Tongue (tissue), 3 donors: ENCODE measurements at places on chromosomes 13 and 19.

DNA sequence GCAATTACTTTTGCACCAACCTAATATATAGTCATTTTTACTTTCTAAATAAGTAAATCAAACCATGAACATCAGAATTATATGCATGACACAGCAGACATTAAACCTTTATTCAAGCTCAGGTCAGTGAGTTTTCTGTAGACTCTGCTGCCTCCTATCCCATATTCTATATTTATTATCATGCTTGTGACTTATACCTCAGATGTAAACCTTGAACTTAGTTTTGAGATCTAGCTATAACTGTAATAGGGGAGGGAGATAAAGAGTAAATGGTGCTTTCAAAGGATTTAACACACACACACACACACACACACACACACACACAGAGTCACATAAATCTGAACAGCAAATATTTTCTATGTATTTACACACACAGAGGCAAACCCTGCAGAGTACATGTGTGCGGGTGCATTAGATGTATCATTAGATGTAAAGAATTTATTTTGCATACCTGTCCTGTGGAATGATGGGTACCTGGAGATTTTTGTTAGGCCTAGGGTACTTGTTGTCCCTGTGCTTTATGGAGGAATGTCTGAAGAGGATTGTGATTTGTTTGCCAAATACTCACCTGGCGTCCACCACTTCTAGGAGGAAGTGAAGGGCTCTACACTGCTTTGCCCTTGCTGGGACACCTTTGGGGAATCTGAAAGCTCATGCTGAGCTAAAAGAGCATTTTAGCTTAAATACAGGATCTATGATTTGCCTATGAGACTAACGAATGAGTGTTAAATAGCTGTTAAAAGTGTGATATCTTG, 521.9 kb downstream of the KLF5 start:
- no peak for DNase-seq

- no peak for DNase-seq
Observed at GRCh38 chr13:75339635-75340374, 142.2 kb downstream of the TBC1D4 start.

- no peak for DNase-seq
Observed at GRCh38 chr13:96992633-96993032, 1.6 kb downstream of the OXGR1 start.

DNA sequence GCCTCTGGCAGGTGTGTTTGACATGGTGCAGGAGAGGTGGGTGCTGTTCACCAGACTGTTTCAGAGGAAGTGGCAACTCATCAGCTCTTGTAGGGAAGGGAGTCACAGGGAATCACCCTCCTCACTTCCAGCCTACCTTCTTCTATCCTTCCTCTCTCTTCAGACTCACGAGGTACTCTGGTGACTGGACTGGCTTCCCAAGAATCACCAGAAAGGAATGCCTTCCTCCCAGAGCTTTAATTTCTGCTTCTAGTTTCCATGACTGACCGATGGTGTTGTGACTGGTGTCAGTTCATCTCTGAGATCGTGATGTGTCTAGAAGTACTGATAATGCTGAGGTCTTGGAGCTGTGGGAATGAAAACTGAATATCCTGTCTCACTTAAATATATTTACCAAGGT, 247.3 kb downstream of the KCTD12 start:
- DNase-seq, result no peak

GRCh38 chr13:30216111-30216510, 91.2 kb downstream of the KATNAL1 start:
- DNase-seq, result no peak

DNA sequence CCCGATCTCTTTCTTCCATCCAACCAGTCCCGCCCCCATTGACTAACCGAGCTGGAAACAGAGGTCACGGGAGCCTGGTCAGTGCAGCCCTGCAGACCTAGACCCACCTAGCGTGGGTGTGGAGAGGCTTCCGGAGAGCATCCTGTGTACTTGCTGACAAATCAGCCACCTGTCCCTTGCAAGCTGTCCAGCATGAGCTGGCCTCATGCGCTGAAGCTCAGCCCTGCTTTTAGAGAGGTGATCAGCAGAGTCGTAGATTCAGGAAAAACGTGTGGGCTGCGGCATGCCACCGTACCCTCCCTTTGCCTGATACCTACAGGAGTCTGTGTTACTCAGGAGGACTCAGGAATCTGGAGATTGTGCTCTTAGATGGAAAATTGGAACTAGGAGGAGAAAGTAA, 80.3 kb upstream of the UQCRFS1 start:
- DNase-seq, result no peak

DNA sequence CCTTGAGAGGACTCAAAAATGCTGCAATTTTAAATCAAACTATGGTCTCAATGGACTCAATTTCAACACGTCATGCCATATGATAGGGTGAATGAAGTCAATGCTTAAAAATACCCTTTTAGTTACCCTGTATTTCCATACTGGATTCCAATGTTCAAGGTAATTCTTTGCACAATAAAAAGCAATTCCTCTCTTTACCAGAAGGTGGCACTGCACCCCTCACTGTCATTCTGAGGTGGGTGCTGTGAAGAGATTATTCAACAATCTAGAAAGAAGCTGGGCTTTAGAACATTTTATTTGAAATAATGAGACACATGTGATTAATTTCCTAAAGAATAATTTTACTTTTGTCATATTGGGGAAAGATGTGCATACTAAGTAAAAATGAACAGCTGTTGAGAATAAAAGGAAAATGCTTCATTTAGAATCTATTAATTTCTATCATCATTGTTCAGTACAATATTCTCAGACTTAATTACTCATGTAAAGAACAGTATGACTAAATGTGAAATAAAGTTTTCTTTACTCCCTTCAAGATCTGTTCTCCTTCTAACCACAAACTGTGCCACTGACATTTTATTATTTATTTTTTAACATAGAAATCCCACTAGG, 789.1 kb downstream of the GPC5 start:
- DNase-seq, result peak; percentile 74

GRCh38 chr13:27670861-27671260, 49.2 kb downstream of the POLR1D start:
- no peak for DNase-seq

DNA sequence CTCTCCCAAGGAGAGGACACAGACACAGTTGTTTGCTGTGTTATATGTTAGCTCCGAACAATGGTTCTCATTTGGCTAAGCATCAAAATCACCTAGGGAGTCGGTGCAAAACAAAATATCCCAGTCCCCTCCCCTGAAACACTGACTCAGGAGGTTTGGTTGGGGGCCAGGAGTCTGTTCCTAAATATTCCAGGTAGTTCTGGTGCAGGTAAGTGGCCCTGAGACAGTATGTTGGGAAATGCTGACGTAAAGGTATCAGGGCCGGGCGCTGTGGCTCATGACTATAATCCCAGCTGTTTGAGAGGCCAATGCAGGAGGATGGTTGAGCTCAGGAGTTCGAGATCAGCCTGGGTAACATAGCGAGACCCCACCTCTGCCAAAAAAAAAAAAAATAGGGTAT, 2.3 kb upstream of the MAP2K7 start:
- DNase-seq, result no peak

DNA sequence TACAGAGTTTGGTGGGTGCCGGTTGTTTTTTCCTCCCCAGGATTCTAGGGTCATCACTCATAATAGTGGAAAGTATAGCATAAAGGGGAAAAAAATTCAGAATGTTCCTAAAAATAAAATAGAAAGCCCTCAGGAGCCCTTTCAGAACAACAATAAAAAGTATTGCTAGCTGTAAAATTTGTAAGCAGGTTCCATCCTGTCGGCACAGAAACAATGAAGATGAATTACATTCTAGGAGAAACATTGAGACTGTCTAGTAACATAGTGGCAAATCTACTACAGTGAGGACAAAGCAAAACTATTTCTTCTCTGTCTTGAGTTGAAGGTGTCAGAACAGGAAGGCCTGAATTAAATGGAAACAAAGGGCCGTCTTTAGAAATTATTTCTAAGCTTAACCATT, 870.7 kb downstream of the PCDH9 start:
- DNase-seq, result no peak

GRCh38 chr19:58170860-58171259, 12.0 kb upstream of the ZNF274 start:
- no peak for DNase-seq

GRCh38 chr19:3656747-3657394, 30.3 kb upstream of the CACTIN start:
- no peak for DNase-seq

- no peak for DNase-seq
Observed at GRCh38 chr19:19347401-19348110, 26.9 kb downstream of the MAU2 start.

DNA sequence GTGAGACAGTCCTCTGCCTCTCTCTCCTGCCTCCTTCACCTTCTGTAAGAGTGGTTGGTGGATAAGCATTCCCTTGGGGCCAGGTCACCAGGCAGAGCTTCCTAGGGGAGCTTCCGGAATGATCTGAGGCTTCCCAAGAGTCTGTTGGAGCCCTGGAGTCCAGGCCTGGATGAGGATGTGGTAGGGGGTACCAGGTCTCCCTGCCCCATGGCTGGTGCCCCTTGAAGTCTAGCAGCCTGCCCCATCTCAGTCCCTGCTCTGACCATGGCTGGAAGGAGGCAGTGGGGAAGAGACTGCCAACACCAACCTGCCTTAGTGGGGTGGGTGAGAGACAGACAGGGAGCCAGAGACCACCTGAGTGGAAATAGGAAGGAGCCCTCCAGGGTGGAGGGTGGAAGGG, 1316.9 kb downstream of the UQCRFS1 start:
- no peak for DNase-seq

DNA sequence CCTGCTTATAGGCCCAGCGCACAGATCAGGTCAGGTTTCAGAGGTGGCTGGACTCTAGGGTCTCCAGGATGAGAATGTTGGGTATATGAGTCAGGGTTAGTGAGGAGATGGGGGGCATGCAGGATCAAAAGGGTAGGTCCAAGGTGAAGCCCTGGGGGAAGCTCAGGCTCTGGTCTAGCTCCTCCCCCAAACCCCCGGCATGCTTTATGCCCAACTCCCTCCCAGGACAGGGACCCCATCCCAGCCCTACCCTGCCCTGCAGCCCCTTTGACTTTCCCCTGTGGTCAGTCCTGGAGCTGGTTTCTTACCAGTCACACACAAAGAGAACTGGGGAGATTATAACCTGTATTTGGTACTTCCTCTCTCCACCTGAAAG, 9.8 kb upstream of the CEACAM18 start:
- DNase-seq, result no peak

- no peak for DNase-seq
Observed at GRCh38 chr19:33773704-33774624, 22.7 kb upstream of the KCTD15 start.

DNA sequence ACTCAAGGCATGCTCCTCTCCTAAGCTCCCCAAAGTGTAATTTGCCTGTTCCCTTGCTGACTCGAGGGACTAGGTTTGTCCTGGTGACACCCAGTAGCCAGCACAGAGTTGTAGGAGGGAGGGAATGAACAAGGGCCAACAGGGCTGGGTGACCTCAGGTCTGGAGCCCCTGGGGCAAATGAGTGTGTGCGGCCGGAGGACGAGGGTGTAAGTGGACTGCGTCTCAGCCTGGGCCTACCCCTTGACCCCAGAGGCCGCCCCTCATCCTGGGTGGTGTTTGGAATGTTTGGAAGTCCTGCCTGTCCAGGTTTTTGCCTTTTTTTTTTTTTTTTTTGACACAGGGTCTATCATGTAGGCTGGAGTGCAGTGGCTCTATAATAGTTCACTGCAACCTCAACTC, 1.3 kb upstream of the ZNF653 start:
- no peak for DNase-seq

GRCh38 chr19:28171983-28172382, 1041.0 kb downstream of the UQCRFS1 start:
- no peak for DNase-seq

DNA sequence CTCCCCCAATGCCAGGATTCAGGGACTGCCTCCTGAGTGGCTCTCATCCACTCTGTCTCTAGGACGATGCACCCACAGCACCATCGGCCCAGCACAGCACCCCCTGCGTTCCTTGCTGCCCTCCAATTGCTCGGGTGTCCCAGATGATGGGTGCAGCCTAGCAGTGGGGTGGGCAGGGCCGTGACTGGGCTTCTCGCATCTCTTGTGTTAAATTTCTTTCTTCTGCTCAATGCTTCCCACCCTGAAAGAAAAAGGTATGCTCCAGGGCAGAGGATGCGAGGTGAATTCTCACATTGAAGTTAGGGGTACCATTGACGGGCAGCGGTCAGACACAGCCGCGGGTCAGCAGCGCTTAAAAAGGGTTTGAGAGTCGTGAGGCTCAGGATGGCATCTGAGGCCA, 232.4 kb upstream of the SGCG start:
- DNase-seq, result no peak

GRCh38 chr19:57689750-57690149, 8.0 kb downstream of the ZNF551 start:
- no peak for DNase-seq

DNA sequence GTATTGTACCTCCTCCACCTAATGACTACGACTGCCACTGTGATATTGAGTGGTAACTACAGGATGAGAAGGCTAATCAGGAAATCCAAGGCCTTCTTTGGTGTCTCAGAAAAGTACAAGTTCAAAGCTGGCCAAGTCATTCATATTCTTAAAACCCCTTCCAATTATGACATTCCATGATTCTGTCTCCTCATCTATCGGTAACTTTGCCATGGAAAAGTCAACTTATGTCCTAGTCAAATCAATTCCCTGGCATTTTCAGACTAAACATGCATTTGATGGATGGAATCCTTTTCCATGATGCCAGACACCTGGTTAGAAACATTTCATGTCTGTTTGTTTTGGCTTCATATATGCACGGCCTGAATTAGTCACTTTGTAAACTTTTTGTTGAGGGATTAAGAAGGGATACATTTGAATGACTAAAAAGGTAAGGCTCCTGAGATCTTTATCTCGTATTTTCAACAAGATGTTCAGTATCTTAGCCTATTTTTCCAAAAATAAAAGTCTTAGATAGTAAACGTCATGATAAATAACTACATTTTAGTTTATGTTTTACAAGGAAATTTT, 186.5 kb downstream of the NHLRC3 start:
- no peak for DNase-seq

- DNase-seq, result no peak
Observed at GRCh38 chr13:112652512-112653070, 37.2 kb upstream of the ATP11A start.

DNA sequence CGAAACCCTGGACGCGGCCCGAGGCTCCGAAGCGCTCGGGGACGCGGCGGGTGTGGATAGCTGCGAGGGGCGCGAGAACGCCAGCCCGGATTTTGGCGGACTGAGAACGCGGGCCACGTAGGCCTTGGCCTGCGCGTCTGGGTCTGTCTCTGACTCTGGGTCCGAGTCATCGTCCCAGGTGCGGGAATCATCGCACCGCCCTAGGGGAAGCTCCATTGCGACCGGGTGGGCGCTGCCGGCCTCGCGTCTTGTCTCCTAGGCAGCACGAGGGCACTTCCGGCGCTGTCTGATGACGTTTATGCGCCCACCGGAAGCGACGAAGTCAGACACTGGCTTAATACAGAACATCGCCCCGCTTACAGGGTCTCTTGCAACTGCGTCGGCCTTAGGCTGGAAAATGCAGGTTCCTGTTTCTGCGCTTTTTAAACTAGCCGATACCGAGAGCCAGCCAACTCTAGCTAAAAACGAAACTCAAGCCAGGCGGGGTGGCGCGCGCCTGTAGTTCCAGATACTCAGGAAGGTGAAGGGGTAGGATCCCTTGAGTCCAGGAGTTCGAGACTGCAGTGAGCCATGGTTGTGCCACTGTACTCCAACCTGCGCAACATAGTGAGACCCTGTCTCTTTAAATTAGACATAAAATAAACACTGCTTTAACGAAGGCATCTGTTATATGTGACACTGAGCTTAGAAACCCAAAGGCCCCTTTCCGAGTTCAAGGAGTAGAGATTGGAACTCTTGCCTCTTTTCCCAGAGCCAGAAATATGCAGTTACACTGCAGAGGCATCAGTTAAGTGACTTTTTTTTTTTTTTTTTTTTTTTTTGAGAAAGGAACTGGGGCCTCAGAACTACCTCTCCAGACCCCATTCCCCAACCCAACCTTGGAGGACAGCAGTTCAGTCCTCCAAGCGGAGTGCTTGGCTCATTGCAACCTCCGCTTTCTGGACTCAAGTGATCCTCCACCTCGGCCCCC, at the start of gene FBXW9:
TSS of gene FBXW9 (minus strand) at position 266 of the 970 bp plus-strand sequence. CDS start at position 216, 50 bp downstream.
- peak; percentile 98 for DNase-seq
